ENCODE measurements at places on chromosomes 16 and 17.
A peak's percentile ranks its signal among the peaks of the same experiment; 100 is the strongest.

DNA sequence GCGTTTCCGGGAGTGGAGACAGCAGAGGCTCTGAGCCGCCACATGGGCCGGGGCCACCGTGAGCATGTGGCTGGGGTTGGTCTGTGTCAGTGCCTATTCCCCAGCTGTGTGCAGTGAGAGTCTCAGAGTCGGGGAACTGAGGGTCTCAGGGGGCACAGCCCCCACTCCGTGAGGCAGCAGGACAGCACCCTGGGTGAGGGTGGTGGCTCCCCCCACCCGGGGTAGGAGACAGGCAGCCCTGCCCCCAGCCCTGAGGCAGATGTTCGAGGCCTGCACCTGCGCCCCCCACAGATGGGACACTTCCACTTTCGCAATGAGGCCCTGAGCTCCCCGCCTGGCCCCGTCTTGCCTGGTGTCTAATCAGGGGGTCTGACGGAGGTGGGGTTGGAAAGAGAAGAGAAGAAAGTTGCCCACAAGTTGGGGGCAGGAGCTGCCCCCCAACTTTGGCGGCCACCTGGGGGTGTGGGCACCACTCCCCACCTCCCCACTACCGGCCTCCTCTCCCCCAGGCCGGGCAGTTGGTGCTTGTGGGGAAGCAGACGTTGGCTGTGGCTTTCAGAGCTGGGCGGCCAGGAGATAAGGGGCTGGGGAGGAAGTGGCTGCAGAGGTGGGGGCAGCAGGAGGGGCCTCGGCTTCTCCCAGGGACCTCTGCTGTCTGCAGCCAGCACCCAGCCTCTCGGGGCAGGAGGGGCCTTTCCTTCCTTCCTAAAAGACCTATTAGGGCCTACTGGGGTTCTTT lies 1.8 kb upstream of the CBFA2T3 start:
- H3K36me3 ChIP-seq: no peaks in the 10 kb centered on the region
- no peak overlapping the region for H3K27ac ChIP-seq
- H3K4me1 ChIP-seq: no peaks in the 10 kb centered on the region

DNA sequence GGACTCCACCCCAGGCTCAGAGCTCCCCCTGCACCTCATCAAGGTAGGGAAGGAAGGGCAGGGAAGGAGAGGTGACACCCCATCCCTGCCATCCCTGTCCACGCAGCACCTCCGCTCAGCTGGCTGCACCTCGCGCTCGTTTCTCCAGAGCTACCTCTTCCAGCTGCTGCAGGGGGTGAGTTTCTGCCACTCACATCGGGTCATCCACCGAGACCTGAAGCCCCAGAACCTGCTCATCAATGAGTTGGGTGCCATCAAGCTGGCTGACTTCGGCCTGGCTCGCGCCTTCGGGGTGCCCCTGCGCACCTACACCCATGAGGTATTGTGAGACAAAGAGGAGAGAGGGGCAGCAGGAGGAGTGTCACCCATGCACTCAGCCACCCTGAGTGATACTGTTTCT lies 1.4 kb downstream of the CDK3 start:
- peaks cover 7% of the 10 kb centered on the region for H3K36me3 ChIP-seq
- no peaks in the 10 kb centered on the region for H3K27me3 ChIP-seq
- H3K4me3 ChIP-seq: no peak overlapping the region

- H3K27ac ChIP-seq: no peak overlapping the region
- H3K4me3 ChIP-seq: no peak overlapping the region
- no peaks in the 10 kb centered on the region for H3K27me3 ChIP-seq
- H3K36me3 ChIP-seq: no peaks in the 10 kb centered on the region
- DNase-seq: peak; percentile 19
- peaks cover 3% of the 10 kb centered on the region for H3K4me1 ChIP-seq
Measured at GRCh38 chr16:65770752-65771151, 595.7 kb upstream of the CDH5 start.

DNA sequence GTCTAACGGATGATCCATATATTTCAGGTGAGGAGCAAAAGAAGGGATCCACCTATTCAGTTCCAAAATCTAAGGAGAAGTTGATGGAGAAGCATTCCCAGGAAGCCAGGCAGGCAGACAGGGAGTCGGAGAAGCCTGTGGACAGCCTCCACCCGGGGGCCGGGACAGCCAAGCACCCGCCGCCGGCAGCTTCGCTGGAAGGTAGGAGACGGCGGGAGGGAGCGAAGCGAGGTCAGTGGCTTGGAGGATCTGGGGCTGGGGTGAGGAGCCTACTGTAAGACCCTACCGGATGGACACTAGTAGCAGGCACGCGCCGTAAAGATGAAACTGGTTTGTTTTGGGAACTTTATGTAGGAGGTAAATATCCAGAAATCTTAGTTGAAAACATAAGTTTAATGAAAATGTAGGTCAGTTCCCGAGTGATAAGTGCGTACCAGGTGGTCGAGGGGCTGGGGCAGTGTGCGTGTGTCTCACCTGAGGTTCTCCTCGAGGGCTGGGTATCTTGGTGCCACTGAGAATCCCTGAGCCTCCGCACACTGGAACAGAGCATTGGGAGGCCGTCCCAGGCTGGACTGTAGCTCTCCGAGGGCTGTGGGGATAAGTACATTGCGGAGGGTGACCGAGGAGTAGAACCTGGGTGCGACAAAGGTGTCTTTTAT lies 714 bp downstream of the SPATA33 start:
- H3K36me3 ChIP-seq: peaks cover 31% of the 10 kb centered on the region
- peak overlapping the region; percentile 70 for H3K27ac ChIP-seq
- H3K27me3 ChIP-seq: no peaks in the 10 kb centered on the region
- H3K4me3 ChIP-seq: peak overlapping the region; percentile 99

DNA sequence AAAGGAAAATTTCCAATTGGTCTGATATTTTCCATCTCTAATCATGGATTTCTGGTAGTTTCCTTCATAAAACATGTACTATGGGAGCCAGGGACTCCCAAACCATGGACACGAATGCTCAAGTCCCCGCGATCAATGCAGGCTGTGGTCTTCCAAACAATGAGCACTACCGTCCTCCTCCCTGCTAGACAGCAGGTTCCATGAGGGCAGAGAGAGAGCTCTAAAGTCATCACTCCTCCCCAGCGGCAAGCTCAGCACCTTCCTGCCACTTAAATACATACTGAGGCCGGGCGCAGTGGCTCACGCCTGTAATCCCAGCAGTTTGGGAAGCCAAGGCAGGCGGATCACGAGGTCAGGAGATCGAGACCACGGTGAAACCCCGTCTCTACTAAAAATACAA lies 31.1 kb downstream of the ARHGAP17 start:
- no peaks in the 10 kb centered on the region for H3K36me3 ChIP-seq
- DNase-seq: no peak
- no peak overlapping the region for H3K4me3 ChIP-seq

DNA sequence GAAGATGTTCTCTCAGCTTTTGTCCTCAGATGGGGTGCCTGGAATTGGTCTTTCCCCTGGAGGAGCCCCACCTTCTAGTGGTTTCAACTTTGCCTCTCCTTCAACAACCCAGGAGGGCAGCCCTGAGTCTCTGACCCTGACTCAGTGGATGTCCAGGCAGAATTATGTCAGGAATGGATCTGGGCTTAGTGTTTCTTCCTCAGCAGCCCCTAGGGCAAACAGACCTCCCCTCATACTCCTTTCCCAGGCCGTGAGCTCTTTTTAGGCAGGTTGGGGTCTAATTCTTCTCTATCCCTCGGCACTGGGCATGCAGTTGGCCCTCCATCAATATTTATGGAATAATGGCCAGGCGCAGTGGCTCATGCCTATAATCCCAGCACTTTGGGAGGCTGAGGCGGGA lies 20.2 kb upstream of the FMNL1 start:
- DNase-seq: no peak
- H3K36me3 ChIP-seq: no peaks in the 10 kb centered on the region
- H3K4me3 ChIP-seq: no peak overlapping the region

- H3K27ac ChIP-seq: no peak overlapping the region
- no peaks in the 10 kb centered on the region for H3K36me3 ChIP-seq
- no peak overlapping the region for H3K4me3 ChIP-seq
Measured at GRCh38 chr16:25896411-25896810, 204.7 kb downstream of the HS3ST4 start.

GRCh38 chr17:4673169-4673568 lies 30.8 kb downstream of the PELP1 start:
- H3K4me3 ChIP-seq: no peak overlapping the region
- no peak for DNase-seq
- peaks cover 46% of the 10 kb centered on the region for H3K36me3 ChIP-seq
- no peak overlapping the region for H3K27ac ChIP-seq

DNA sequence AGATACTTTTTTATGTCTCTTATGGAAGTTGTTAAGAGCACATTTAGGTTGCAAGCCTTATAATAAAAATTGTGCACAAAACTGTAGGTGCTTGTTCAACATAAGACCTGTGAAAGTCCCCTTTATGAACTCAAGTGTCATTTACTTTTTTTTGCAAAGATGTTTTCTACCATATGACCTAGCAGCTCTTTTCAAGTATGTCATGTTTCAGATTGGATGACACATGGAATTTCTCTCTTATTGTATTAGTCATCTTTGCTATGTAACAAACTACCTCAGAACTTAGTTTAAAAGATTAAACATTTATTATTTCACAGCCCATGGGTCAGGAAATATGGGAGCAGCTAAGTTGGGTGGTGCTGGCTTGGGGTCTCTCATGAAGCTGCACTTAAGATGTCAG lies 57.9 kb downstream of the PHKB start:
- no peaks in the 10 kb centered on the region for H3K27me3 ChIP-seq
- no peak for DNase-seq
- no peak overlapping the region for H3K27ac ChIP-seq
- H3K4me3 ChIP-seq: no peak overlapping the region

DNA sequence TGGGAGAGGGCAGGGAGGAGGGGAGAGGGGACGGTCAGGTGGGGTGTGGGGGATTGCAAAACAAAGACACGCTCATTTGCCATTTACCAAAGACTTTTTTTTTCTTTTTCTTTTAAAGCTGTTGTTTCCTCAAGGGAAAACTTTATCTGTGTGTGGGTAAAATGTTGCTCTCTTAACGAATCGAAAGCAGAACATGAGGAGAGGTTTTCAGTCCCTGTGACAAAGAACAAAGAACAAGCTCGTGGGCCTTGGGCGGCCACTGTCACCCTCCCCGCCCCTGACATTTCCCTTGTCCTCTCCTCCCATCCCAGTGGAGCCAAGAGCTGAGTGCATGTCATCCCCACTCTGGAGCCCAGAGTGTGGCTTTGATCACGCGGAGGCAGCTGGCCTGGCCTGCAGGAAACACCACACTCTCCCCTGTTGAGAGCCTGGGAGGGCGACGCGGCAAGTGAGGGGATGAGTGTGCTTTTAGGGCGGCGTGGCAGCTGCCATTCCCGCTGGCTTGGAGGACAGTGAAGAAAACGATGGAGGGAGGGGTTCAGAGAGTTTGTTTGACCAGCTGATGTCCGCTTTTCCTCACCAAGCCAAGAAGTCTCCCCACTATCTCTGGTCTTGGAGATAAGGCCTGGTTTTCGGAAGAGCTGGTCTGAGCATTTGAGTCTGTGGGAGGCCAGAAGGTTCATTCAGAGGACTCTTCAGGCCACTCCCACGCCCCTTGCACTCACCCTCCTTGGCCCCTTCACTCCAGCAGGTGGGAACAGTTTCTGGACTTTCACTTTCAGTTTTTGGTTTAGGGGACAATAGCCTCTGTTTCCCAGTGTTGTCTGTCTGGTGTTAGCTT lies 11.4 kb downstream of the CCR7 start:
- H3K4me3 ChIP-seq: no peak overlapping the region
- H3K4me1 ChIP-seq: peaks cover 5% of the 10 kb centered on the region
- no peaks in the 10 kb centered on the region for H3K36me3 ChIP-seq
- H3K27ac ChIP-seq: no peak overlapping the region

GRCh38 chr16:22661161-22661647 lies 150.5 kb downstream of the NPIPB5 start:
- H3K36me3 ChIP-seq: no peaks in the 10 kb centered on the region
- H3K4me1 ChIP-seq: peaks cover 9% of the 10 kb centered on the region
- H3K27ac ChIP-seq: no peak overlapping the region
- DNase-seq: no peak
- H3K27me3 ChIP-seq: peaks cover 24% of the 10 kb centered on the region

- H3K4me3 ChIP-seq: peak overlapping the region; percentile 53
- DNase-seq: no peak
- H3K4me1 ChIP-seq: peaks cover 7% of the 10 kb centered on the region
- H3K36me3 ChIP-seq: peaks cover 7% of the 10 kb centered on the region
Measured at GRCh38 chr16:396605-397004, 394 bp upstream of the NME4 start.

DNA sequence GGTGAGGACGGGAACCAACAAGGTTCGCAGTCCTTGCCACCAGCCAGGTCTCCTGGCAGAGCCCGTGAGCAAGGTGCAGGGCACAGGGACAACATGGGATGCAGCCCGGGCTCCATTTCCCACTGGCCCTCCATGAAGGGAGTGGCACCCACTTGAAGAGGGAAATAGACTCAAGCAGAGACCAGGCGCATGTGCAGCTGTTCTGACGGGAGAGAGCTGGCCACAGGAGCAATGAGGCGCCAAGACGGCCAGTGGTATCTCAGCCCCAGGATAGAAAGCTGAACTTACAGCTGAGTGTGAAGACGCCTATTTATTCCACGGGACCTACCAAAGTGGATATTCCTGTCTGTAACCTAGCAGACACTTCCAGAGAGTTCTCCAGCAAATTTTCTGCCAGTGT lies 8.2 kb upstream of the FOXJ1 start:
- H3K4me3 ChIP-seq: no peak overlapping the region
- no peak overlapping the region for H3K27ac ChIP-seq
- peaks cover 8% of the 10 kb centered on the region for H3K27me3 ChIP-seq

GRCh38 chr16:24139282-24139681 lies 116.9 kb upstream of the CACNG3 start:
- no peaks in the 10 kb centered on the region for H3K27me3 ChIP-seq
- no peak for DNase-seq

GRCh38 chr16:20874088-20874581 lies 26.0 kb downstream of the DCUN1D3 start:
- peak overlapping the region; percentile 42 for H3K27ac ChIP-seq
- no peak for DNase-seq
- no peaks in the 10 kb centered on the region for H3K27me3 ChIP-seq
- H3K36me3 ChIP-seq: no peaks in the 10 kb centered on the region

DNA sequence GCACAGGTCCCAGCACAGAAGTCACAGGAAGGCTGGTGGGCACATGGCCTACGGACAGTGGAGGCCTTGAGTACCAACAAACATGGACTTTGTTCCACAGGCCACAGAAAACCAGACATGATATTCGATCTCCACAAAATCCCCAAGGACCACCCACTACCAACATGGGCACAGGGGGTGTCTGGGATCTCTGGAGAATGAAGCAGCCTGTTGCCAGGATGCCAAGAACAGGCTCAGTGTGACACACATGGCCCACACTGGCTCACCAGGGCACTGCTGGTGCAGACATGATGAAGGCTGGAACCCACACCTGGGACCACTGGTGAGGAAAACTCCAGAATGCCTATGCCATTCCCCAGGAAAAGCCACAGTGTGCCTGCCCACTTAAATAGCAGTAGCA lies 120.2 kb downstream of the C16orf78 start:
- H3K4me1 ChIP-seq: no peaks in the 10 kb centered on the region
- H3K27ac ChIP-seq: no peak overlapping the region
- H3K4me3 ChIP-seq: no peak overlapping the region
- DNase-seq: no peak
- H3K27me3 ChIP-seq: peaks cover 19% of the 10 kb centered on the region

Data from keratinocyte (primary cell).